GM04504 (cell line): ENCODE measurements at places on chromosomes 1 and 21.
A peak's percentile ranks its signal among the peaks of the same experiment; 100 is the strongest.

DNA sequence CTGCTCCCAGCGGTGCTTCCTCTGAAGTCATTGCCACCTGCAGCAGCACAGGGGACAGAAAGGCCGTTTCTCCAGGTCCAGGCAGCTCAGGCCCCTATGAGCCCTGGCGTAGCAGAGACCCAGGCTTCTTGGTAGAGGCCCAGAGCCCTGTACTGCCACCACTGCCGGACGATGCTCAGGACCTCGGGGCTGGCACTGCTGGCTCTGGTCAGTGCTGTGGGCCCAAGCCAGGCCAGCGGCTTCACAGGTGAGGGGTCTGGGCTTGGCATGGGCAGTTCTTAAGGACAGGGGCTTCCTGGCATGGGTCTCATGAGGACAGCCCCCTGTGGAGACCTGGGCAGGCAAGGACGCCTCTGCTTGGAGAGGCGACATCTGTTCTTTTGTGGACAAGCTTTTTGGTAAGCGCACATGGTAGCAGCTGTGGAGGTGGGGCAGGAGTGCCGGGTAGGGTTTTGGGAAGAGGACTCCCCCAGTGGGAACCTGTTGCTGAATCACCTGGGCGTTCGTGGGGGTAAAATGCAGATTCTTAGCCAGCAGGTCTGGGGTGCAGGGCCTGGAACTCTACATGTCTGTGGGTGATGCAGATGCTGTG is at the start of gene UMODL1:
Gene UMODL1, plus strand, starts transcription at position 172 of the 592 bp plus-strand sequence. Its CDS starts 0 bp downstream, at position 172.
- DNase-seq, result no peak

- no peak for DNase-seq
These were observed 92.0 kb upstream of the RALGPS2 start for GRCh38 chr1:178633056-178633455.

DNA sequence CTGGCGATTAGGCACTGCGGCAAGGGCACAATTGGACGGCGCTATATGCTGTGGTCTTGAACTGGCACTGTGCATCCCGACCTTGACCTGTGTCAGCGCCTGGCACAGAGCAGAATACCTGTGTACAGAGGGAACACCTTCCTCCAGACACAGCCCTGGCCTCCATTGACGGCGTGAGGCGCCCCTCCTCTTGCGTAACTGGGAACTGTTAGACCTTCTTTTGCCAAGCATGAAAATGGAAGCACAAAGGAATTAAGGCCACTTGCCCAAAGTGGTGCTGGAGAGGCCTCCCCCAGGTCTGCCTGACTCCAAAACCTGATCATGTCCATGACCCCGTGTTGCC is 6.8 kb upstream of the AGTRAP start:
- DNase-seq, result no peak

GRCh38 chr1:204384636-204385352 is 25.1 kb upstream of the PLEKHA6 start:
- peak; percentile 54 for DNase-seq

DNA sequence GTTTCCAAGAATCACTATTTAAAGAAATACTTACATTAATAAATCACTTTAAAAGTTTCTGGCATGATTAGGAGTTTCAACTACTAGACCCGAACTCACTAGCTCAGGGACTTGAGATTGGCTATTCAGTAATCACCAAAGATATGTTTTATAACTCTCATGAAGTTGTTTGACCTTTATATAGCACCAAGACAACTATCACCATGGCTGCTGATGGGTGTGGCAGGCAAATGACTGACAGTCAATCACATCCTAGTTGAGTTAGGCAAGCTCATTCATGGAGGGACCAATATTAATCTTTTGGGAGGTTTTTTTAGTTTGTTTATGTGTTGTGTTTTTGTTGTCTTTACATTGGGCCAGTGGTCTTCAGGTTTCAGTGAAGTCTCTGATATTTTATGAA is 376.3 kb upstream of the C1orf87 start:
- no peak for DNase-seq

DNA sequence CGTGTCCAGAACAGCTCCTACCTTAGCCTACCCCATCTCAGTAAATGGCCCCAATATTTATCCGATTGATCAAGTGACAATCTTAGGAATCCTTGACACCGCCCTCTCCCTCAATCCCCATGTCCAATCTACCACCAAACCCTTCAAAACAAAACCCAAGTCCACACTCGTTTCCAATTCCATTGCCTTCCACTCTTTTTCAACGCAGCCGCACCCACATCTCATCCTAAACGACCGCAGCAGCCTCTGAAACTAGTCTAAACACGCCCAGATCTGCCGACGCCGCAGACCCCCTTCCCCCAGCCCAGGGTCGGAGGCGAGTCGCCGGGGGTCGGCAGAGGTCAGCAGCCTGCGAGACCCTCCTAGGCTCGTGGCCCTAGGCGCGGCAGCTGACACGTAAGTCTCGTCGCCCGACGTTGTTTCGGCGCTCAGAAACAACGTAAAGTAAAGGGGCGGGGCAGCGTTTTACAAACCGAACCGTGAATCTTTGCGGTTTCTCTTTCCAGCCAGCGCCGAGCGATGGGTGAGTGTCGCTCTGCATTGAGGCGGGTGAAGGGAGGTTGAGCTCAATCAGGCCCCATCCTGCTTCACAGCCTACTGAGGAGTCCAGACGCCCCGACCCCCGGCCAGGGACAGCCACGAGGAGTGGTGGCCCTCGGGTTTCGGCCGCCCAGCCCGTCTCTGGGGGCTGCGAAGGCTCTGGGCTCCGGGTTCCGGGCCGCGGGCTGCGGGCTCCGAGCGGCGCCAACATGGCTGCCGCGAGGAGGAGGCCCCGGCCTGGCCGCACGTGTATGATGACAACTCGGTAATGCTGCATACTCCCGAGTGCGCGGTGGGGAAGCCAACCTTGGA is at the start of gene RPS8:
Gene RPS8, plus strand, starts transcription at position 463 of the 852 bp plus-strand sequence. Its CDS starts 57 bp downstream, at position 520.
- DNase-seq, result peak; percentile 89

- no peak for DNase-seq
These were observed 4.7 kb downstream of the FOXO6 start for GRCh38 chr1:41365772-41366454.

- peak; percentile 42 for DNase-seq
These were observed 350.3 kb upstream of the LYPLAL1 start for GRCh38 chr1:218823291-218823900.

GRCh38 chr1:5758000-5758858 is 234.0 kb downstream of the NPHP4 start:
- DNase-seq, result no peak

- DNase-seq, result no peak
These were observed 99.3 kb upstream of the RALGPS2 start for GRCh38 chr1:178625695-178626094.

DNA sequence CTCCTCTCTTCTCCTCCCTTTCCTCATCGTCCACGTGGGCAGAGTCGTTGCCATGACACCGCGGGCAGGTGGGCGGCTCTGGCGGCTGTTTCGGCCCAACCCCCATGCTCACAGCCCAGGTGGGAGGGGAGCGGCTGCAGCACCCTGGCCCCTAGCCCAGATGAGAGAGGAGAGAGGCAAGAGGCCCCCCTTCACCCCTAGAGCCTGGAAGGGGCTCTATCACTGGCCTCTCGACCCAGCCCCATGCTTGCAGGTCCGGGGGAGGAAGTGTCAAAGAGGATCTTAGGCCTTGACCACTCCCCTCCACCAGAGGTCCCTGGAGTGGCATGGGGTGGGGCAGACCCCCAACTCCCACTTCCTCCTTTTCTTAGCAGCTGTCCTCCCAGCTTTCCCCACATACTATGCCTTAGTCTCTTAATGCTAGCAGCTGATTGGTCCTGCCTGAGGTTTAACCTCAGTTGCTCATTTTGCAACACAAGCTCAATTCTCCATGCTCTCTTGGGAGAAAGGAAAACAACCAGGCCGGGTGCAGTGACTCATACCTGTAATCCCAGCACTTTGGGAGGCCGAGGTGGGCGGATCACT is 10.4 kb downstream of the DLGAP3 start:
- no peak for DNase-seq

- no peak for DNase-seq
These were observed 79.6 kb upstream of the BMP8A start for GRCh38 chr1:39411526-39412478.

GRCh38 chr1:31453384-31454079 is 40.5 kb downstream of the SERINC2 start:
- no peak for DNase-seq

GRCh38 chr1:93042187-93043056 is 36.7 kb upstream of the MTF2 start:
- DNase-seq, result no peak
